Glomerular endothelial cell (primary cell): ENCODE measurements at places on chromosomes 16 and 17.

GRCh38 chr17:29568331-29569244, at the start of gene TP53I13:
TP53I13 (plus strand) TSS chr17:29568701; CDS start chr17:29568759, 58 bp downstream.
- DNase-seq: no peak

DNA sequence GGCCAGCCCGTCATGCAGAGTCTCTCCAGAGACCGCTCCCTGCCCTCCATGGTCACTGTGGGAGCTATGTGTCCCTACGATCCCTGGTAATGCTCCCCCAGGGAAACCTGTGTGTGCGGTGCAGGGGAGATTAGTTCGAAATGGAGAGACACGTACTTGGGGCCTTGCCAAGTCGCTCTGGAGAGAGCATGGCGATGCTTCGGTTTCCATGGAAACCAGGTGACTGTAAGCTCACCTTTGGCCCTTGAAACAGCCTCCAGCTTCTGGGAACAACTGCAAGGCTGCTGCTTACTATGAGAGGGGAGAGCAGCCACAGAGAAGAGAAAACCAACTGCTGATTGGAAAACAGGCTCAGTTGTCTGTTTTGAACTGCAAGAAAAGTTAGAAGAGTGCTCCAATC, 879.7 kb upstream of the EEF2KMT start:
- DNase-seq: no peak

GRCh38 chr17:7292194-7292593, 2.2 kb downstream of the YBX2 start:
- no peak for DNase-seq

GRCh38 chr16:70689970-70690891, 4.4 kb upstream of the MTSS2 start:
- DNase-seq: no peak

- no peak for DNase-seq
These were observed 222.7 kb downstream of the LGALS9B start for GRCh38 chr17:20244671-20245070.

- no peak for DNase-seq
These were observed 4.6 kb upstream of the ZNF747 start for GRCh38 chr16:30539000-30539964.

GRCh38 chr16:78929841-78930240, 670.7 kb downstream of the MAF start:
- no peak for DNase-seq

GRCh38 chr16:67667817-67668494, 1.3 kb downstream of the C16orf86 start:
- DNase-seq: peak; percentile 77

DNA sequence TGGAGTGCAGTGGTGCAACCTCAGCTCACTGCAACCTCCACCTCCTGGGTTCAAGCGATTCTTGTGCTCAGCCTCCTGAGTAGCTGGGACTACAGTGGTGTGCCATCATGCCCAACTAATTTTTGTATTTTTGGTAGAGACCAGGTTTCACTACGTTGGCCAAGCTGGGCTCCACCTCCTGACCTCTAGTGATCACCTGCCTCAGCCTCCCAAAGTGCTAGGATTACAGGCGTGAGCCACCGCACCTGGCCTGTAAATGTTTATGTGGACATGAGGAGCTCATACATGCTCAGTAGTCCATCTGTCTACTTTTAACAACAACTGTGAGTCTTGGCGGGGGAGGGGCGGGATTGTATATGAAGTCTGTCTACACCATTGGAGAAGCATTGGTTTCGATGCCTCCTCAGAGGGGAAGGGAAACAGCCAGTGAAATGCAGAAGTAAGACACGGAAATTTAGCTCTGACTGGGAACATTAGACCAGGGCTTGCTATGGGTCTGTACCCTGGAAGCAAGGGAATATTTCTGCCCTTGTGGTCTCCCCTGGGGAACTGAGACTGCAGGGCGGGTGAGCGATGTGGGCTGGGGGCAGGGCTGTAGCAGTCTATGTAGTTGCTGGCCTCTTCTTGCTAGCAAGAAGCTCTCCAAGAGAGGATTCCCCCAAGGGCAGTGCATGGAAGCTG, 9.3 kb downstream of the NUBP1 start:
- DNase-seq: no peak

GRCh38 chr16:54477714-54478113, 191.1 kb upstream of the IRX3 start:
- no peak for DNase-seq

DNA sequence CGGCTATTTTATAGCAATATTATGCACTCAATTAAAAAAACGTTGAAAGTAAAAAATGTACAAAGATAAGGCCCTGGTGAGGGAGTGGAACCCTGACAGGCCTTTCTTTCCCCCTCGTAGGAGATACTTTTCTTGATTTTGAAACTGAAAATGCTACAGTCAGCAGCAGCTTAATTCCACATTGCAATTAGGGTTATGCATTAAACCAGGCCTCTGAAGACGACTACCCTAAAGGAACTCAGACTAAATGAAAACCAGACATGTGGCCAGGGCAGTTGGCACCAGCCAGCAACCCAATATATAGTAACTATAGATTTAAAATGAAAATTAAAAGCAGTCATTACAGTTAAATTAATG, 463.2 kb upstream of the MAF start:
- no peak for DNase-seq

DNA sequence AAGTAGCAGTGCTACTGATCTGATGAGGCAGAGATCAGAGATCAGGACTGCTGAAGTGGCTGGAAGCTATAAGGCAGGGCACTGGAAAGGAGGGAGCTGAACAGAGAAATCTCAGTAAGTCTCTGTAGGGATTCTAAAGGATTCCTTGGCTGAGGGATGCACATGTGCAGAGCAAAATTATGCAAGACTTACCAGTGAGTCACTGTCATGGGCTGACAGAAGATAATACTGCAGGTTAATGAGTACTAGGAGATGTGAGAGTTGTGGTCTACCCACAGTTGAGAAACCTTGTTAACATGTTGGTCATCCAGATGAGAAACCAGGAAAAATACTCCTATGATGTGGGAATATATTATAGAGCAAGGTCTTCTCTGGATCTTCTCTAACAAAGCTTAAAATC, 378.1 kb downstream of the HAPSTR1 start:
- no peak for DNase-seq

DNA sequence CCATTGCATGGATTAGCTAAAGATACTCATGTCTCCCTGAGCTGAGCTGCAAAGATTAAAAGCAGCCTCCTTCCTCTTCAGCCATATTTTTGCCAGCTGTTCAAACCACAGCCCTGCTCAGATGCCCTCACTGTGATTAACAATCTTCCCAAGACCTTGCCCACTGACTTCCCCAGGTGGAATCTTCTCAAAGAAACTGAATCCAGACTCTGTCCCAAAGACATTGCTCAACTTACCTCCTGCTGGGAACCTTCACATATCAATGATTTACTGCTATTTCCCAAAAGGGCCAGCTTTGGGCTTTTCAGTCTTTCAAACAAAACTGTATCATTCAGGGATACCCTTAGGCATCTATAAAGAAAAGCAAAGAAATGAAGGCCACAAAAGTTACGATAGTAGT, 9.2 kb downstream of the C17orf67 start:
- no peak for DNase-seq

GRCh38 chr16:5891296-5891695, 793.7 kb upstream of the EEF2KMT start:
- no peak for DNase-seq

DNA sequence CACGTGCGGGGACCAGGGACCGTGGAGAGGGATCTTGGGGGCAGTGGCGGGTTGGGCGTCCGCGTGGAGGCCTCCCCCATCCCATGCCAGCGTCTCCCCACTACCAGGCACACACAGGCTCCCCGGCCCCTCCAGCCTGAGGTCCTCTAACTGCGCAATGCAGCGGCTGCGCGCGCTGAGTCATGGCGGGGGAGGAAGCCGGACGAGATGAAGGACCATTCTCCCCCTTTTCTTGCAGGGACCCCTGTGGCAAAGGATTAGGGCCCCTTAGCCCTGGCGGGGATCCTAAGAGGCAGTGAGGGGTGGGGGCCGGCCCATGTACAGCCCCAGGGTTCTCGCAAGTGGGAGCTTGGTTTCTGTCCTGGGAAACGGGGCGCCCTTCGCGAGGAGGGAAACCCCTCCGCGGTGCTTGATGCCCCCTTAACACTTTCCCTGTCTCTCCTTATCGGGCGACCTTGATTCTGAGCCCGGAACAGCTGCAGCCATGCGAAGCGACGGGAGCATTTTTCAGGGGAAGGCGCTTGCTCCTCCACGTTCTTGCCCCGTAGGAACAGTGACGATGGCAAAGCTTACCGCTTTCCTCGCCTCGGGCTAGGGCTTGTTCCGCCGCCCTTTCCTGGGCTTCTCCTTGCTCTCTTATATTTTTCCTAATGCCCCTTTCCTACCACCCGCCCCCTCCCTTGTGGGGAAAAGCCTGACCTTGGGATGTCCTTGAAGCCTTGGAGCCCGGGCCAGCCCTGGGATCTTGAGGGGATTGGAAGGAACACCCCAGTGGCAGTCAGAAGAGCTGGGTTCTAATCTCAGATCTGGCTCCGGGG, 592 bp downstream of the ALDOA start:
- DNase-seq: no peak

GRCh38 chr17:4232168-4232813, 31.5 kb downstream of the ANKFY1 start:
- no peak for DNase-seq

GRCh38 chr16:30416047-30416603, 8.7 kb downstream of the ZNF771 start:
- no peak for DNase-seq

GRCh38 chr17:35918665-35919064, 11.9 kb downstream of the RDM1 start:
- DNase-seq: peak; percentile 44

- DNase-seq: no peak
These were observed 4.3 kb upstream of the TRIM37 start for GRCh38 chr17:59110973-59111372.

- no peak for DNase-seq
These were observed 3.3 kb upstream of the XYLT1 start for GRCh38 chr16:17474037-17474436.

- no peak for DNase-seq
These were observed 30.8 kb upstream of the CRISPLD2 start for GRCh38 chr16:84788920-84789391.

DNA sequence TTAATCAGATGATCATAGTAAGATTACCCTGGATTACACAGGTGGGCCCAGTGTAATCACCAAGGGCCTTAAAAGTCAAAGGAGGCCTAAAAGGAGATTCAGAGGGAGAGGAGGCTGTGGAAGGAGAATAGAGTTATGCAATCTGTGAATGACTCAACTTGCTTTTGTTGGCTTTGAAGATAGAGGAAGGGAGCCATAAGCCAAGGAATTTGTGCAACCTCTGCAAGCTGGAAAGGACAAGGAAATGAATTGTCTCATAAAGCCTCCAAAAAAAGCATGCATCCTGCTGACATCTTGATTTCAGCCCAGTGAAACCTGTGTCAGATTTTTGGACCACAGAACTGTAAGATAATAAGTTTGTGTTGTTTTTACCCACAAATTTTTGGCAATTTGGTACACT, 109.6 kb downstream of the CNTNAP4 start:
- no peak for DNase-seq

DNA sequence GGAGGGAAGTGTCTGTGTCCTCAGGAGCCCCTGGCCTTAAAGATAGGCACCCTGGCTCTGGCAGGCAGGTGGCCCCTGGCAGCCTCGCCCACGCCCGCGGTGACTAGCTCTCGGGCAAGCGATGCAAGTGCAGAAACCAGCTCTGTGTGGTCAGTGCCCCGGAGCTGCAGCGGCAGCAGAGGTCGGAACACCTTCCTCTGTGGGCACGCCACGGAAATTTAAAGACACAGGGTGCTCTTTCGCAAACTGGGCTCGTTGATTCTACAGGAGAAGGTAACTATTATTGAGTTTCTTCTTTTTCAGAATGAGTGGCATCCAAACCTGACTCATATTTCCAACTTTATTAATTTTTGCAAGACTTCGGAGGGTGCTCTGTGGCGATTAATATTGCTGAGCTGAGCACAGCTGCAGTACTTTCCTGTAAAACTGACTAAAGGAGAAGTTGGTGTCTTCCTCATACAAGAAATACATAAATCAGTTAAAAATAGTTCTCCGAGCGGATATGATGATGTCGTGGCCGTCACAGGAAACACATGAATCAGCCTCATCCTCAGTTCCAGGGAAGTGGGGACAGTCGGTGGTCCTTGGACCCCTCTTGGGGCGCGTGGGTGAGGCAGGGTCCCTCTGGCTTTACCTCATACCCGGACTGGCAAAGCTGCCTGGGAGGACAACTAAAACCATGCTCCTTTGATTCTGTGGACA, 120.2 kb downstream of the METRNL start:
- no peak for DNase-seq

DNA sequence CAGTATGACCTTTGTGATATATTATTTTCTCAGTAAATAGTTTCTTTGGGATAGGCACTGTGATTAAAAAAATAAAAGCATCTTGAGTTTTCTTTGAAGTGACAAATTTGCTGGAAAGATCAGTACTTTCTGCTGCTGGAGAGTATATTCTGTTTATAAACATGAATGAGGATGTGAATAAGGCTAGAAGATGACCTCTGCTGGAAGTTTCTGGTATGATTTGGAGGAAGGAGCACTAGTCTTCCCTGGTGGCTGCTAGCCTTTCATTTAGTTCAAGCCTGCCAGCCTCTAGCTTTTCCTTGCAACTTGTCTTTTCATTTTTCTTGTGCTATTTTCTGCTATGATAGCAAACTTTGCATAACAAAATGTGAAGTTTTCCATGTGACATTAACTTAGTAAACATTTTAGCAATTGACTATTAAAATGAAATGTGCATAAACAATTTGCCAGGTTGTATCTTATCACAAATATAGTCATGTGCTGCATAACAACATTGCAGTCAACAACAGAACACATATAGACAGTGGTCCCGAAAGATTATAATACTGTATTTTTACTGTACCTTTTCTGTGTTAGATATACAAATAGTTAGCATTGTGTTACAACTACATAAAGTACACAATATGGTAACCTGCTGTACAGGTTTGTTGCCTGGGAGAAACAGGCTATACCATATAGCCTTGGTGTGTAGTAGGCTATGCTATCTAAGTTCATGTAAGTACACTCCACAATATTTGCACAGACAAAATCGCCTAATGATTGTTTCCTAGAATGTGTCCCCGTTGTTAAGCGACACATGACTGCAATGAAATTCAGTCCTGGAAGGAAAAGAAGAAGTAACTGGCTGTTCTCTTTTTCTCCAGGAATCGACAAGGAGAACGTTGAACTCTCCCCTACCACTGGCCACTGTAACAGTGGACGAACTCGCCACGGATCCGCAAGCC, 18.1 kb upstream of the RAB11FIP4 start:
- peak; percentile 42 for DNase-seq

GRCh38 chr17:19876529-19877161, 8.9 kb upstream of the ULK2 start:
- DNase-seq: no peak

- DNase-seq: no peak
These were observed 25.1 kb downstream of the UNC13D start for GRCh38 chr17:75819116-75819515.

- no peak for DNase-seq
These were observed 91.7 kb downstream of the LITAF start for GRCh38 chr16:11495066-11495407.
